Posterior cingulate gyrus (tissue), 11 donors: ENCODE measurements at places on chromosomes 1 and 21.

DNA sequence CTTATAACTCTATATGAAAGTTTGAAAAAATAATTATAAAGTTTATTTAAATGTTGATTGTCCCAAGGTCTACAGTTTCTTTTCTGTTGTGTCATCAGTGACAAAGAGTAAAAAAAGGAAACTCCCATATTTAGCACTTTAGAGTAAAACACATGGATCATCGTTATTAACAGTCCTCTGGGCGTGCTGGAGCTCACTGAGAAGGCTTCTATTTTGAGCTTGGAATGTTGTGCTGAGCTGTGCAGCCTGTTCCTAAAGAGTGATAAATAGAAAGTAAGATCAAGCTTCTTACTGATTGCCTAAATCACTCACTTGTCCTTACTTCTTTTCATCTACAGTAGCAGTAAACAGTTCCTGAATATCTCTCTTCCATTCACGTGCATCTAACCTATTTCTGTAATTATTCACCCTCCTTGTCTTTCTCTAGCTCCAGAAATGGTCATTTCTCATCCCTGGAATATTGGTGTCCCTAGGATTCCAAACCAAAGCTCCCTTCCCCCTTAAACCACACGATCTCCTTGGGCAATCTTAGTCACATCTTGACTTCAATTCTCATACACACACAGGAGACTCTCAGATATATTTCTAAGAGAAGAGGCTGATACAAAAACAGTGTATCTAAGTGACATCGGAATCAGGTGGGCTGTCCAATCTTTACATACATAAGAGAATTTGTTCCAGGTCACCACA lies 11.9 kb downstream of the GBP5 start:
- DNase-seq, result no peak

- no peak for DNase-seq
Observed at GRCh38 chr1:36778740-36779139, 255.6 kb downstream of the GRIK3 start.

GRCh38 chr1:178752891-178753290 lies 27.8 kb downstream of the RALGPS2 start:
- no peak for DNase-seq

- DNase-seq, result no peak
Observed at GRCh38 chr1:200035397-200035955, 8.0 kb downstream of the NR5A2 start.

- no peak for DNase-seq
Observed at GRCh38 chr1:205604825-205605505, 26.8 kb downstream of the ELK4 start.

DNA sequence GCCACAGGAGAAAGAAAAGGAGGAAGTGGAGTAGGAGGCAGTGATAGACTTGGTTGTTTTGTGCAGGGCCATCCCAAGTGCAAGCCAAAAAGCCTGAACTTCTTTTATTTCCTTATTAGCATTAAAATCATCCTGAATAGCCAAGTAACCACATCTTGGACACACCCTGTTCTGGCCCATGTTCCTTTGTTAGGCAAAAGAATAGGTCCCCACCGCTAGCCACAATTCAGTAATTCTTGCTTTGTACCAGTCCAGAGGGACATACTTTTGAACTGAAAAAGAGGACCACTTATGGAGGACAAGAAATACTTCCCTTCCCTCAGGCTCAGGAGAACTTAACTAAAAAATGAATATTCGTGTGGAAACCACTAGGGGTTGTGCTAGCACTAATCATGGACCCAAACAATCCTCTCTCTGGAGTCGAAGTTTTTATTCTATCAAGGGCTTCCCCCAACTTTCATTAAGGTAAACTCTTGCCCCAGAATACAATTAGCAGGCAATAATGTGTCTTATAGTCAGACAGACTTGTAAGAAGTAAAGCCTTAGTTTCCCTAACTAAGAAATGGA lies 19.4 kb downstream of the TNFSF4 start:
- DNase-seq, result no peak

- DNase-seq, result no peak
Observed at GRCh38 chr1:56416495-56416894, 162.9 kb downstream of the PLPP3 start.

- no peak for DNase-seq
Observed at GRCh38 chr1:201859424-201859823, 29.3 kb upstream of the SHISA4 start.

GRCh38 chr1:19918057-19918456 lies 5.4 kb downstream of the PLA2G2E start:
- peak; percentile 81 for DNase-seq

GRCh38 chr1:224411766-224412165 lies 22.8 kb downstream of the WDR26 start:
- no peak for DNase-seq

DNA sequence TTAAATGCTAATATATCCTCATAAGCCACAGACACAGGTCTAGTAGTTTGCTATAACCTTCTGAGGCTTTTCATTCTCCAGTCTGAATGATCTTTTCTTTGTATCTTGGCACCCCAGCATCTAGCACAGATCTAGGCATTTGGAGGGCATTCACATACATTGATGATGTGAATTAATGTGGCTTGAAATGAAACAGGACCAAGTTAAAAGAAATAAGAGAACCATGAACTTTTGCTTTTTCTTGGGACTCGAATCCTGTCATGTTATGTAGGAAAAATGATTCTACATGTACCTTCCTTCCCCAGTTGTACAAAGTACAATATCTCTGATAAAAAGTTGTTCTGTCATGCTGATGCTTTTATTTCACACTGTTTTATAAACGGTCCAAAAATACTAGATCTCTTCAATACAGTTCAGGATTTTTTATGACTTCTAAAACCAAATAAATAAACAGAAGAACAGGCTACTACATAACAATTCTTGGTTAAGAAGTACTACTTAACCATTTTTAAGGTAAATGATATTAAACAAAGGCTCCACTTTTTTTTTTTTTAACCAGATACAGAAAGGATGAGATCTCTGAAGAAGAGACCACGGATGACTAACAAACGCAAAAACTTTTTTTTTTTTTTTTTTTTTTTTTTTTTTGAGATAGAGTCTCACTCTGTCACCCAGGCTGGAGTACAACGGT lies 3.0 kb downstream of the SORT1 start:
- DNase-seq, result no peak

DNA sequence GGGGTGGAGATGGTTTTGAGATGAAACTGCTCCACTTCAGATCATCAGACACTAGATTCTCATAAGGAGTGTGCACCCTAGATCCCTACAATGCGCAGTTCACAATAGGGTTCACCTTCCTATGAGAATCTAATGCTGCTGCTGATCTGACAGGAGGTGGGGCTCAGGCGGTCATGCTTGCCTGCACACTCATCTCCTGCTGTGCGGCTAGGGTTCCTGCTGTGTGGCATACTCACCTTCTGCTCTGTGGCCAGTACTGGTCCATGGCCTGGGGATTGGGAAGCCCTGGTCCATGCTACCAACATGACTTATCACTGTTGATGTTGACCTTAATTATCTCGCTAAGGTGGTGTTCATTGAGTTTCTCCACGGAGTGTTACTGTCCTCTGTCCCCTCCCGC lies 144.5 kb downstream of the NAV1 start:
- no peak for DNase-seq

DNA sequence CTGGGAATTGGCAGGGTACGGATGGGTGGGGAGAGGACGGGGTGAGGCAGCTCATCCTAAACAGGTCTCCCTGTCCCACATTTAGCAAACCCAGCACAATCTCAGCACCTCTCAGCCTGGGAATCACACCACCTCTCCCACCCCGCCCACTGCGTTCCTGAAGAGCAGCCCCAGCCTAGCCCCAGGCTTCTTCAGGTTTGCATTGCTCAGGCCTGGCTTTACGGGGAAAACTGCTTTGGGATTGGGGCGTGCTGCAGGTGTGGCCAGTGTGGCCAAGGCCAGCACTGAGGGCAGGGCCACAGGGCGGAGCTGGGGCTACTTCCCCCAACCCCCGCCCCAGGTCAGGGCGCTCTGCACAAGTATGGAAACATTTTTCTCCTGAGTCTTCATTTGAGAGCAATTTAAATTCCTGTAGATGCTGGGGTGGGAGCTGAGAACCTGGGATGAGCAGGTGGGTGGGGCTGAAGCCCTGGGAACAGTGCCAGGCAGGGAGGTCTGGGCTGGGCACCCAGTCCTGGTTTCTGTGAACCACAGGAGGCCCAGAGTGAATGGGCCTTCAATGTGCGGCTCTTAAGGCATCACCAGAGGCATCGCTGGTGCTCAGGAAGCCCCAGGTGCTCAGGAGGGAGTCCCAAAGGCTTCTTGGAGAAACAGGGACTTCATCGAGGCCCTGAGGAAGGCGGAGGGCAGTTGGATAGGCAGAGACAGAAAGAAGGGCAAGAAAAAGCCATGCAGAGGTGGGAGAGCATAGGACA lies 24.1 kb downstream of the TNNT2 start:
- no peak for DNase-seq

DNA sequence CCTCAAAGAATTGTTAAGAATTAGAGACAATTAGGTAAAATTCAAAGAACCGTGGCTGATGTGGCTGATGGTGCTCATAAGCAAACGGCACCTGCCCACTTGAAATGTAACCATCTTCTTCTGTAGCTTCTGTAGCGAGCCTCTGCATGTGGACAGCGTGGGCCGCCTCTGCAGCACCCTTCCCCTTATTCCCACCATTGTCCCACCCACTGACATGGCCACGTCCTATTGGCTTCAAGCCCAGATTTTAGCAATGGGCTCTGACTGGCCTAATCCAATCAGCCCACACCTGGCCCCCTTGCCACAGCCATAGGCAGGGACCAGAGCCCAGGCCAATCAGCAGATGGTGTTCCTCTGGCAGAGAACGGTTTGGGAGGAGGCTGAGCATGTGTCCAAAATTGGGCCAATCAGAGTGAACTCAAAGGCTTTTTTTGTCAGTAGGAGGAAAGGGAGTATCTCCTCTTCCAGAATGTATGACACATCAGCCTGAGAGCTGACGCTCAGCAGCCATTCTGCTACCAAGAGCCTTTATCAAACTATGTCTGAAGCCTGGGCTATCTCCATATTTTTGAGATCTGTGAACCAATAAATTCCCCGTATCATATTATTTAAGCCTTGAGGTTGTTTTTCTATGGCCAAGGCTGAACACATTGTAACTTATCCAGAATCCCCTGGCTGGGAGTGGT lies 518.5 kb downstream of the SMYD3 start:
- DNase-seq, result no peak

- DNase-seq, result no peak
Observed at GRCh38 chr1:200353232-200353631, 56.6 kb downstream of the ZNF281 start.

DNA sequence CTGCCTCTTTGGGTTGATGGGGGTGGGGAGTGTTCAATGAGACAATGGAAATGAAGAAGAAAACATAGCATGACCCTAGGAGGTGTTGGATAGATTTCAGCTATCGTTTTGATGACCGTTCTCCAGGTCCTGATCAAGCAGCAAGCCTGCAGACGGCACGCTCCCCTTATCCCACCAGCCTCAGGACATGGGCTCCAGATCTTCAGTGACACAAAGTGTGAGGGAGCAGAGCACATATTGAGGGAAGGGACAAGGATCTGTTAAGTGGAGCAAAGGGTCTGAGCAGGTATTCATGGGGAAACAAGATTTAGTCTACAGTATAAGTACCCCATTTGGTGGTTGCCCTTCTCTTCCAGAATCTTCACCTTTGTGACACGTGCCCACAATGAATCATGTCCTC lies 4.7 kb downstream of the SPRR5 start:
- DNase-seq, result no peak

- DNase-seq, result peak; percentile 96
Observed at GRCh38 chr1:50959913-50960844, at the start of gene FAF1. TSS of gene FAF1 (minus strand) at chr1:50960267. CDS start at chr1:50959811, 456 bp downstream.

- no peak for DNase-seq
Observed at GRCh38 chr1:208031932-208032320, 121.0 kb upstream of the CD34 start.

- DNase-seq, result no peak
Observed at GRCh38 chr1:169601096-169601881, 15.0 kb upstream of the F5 start.

GRCh38 chr1:160101037-160101716 lies 2.8 kb upstream of the IGSF8 start:
- peak; percentile 90 for DNase-seq

GRCh38 chr1:87638636-87639035 lies 310.0 kb downstream of the LMO4 start:
- DNase-seq, result no peak

DNA sequence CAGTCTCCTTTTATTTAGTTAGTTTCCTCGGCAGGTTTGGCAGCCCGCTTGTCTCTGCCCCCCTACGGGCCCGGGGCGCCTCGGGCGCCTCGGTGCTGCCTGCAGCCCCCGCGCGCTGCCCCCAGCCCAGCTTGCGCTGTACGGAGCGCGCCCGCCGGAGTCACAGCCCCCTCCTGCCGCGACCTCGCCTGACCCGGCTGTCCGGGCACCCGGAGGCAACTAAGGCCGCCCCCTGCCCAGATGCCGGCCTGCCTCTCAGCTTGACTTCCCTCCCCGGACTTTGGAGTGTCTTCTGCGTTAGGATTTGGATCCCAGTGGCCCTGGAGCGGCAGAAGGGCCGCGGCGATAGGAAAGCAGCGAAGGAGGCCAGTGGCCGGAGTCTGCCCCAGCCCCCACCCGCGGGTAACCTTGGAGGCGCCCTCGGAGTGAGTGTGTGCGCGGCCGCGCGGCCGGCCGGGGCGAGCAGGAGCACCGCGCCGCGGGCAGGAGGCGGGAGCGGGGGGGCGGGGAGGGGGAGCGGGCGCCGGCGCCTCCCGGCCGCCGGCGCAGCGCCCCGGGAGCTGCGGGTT lies 7.6 kb downstream of the CDKN2C start:
- DNase-seq, result peak; percentile 76

- no peak for DNase-seq
Observed at GRCh38 chr1:169879034-169879840, 14.5 kb downstream of the SCYL3 start.
